Sciatic nerve (tissue), 2 donors: ENCODE measurements at places on chromosomes 7 and 10. TPM values are rescaled to one million over a fixed set of nuclear protein-coding genes. Genes with fewer than 3 reads are reported as not detected.

- no peak for DNase-seq
These were observed 19.4 kb upstream of the BPGM start for GRCh38 chr7:134627109-134627774.

DNA sequence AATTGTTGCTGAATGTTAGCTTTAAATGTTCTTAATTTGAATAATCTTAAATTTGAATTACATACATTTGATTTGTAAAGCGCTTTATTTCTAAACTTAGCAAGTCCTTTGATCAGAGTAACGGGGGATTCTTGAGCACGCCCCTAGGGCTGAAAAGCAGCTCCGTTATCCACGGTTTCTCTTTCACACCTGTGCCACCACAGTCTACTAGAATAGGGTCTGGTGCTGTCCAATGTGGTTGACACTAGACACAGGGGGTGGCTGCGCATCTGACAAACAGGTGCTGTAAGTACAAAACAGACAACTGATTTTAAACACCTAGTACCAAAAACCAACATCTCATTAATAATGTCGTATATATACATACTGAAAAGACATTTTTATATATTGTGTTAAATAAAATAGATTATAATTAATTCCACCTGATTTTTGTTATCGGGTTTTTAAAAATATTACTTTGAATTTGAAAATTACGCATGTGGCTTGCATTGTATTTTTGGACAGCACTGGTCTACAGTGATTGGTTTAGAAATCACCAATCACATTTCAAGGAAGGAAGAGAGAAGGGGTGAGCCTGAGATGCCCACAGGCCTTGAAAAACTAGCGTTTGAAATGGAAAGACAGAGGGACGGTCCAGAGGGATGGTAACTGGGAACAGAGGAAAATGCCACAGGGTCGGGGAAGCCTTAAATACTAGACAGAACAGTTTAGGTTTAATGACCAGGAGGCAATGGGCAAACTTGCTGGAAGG is 7.3 kb downstream of the SEPHS1 start:
- no peak for DNase-seq

DNA sequence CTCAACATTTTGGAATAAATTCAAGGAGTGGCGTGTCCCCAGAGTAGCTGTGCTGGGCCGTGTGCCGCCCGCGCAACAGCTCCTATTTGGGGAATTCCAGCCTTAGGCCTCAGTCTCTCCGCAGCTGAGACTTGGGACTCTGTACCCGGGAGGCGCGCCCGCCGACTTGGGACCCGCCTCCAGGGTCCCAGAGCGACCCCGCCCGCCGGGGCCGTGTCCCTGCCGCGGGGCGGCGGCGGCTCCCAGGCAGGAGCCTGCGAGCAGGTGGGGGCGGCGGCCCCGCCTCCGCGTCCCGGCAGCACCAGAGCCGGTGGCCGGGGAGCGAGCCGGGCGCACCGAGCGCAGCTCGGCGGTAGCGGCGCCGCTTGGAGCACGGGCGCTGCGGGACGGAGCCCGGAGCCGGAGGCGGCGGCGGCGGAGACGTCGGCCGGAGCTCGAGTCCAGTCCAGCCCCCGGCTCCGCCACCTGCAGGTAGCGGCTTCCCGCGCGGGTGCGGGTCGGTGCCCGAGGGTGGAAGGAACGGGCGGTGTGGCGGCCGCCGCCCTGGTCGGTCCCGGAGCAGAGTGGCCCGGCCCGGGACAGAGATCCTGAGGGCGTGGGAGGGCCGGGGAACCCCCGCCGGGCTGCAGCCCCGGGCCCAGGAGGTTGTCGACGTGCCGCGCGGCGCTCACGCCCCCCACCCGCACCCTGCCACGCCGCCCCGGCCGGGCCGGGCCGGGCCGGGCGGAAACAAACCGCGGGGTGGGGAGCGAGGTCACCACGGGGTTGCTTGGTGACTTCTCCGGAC is at the start of gene WIPF3:
Gene WIPF3, plus strand, starts transcription at position 301 of the 787 bp plus-strand sequence. CDS start 28,217 bp downstream, outside the sequence.
- DNase-seq: no peak

The HILPDA gene
- total RNA-seq: 49.4 TPM
